ENCODE measurements at places on chromosomes 1 and 21. TPM values are rescaled to one million over a fixed set of nuclear protein-coding genes. Genes with fewer than 3 reads are reported as not detected.

- peaks cover 3% of the 10 kb centered on the region for H3K36me3 ChIP-seq
- peak overlapping the region; percentile 35 for H3K4me3 ChIP-seq
- no peaks in the 10 kb centered on the region for H3K27me3 ChIP-seq
- H3K4me1 ChIP-seq = peaks cover 98% of the 10 kb centered on the region
- H3K27ac ChIP-seq = peak overlapping the region; percentile 95
- DNase-seq = no peak
Measured at GRCh38 chr1:54376430-54377039, 29.7 kb downstream of the SSBP3 start.

The TCHHL1 gene
- not detected for total RNA-seq

DNA sequence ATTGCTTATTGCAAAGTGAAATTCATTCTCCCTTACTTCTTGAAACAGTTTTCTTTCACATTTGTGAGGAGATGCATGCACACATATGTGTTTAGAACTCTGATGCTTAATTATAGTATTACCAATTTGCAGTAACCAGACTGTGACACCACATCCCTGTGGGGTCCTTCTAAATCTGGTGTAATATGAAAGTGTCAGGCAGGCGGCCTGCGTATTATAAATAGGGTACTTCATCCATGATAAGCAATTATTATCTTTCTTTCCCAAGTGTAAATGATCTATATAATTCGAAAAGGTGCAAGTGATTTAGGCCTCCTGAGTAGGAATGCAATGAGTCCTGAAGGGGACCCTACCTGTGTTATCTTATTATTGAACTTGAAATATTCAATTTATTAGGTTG, 876 bp downstream of the EFCAB7 start:
- H3K27me3 ChIP-seq = no peaks in the 10 kb centered on the region
- DNase-seq = no peak
- no peak overlapping the region for H3K27ac ChIP-seq
- H3K36me3 ChIP-seq = no peaks in the 10 kb centered on the region
- peak overlapping the region; percentile 95 for H3K4me3 ChIP-seq

The RGS8 gene
- 0.07 TPM for total RNA-seq

DNA sequence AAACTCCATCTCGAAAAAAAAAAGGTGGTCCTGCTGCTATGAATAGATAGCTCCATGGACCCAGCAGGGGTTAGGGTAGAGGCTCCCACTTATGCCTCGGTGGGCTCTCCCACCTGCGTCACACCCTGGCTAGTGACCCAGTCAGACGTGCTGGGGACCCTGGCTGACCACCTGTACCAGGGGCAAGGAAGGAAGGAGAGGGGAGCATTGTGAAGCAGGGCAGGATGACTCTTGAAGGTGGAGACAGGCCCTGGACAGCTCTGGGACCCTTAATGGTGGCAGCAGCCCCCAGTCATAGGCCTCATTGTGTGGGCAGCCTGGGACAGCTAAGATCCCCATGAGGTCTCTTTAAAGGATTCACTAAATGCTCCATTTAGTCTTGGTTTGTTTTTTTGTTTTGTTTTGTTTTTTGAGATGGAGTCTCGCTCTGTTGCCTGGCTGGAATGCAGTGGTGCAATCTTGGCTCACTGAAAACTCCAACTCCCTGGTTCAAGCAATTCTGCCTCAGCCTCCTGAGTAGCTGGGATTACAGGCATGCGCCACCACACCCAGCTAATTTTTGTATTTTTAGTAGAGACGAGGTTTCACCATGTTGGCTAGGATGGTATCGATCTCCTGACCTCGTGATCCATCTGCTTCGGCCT, 10.4 kb upstream of the SNAPIN start:
- H3K36me3 ChIP-seq = peaks cover 29% of the 10 kb centered on the region
- H3K4me3 ChIP-seq = no peak overlapping the region
- peaks cover 8% of the 10 kb centered on the region for H3K4me1 ChIP-seq
- H3K27ac ChIP-seq = peak overlapping the region; percentile 64
- H3K27me3 ChIP-seq = no peaks in the 10 kb centered on the region

DNA sequence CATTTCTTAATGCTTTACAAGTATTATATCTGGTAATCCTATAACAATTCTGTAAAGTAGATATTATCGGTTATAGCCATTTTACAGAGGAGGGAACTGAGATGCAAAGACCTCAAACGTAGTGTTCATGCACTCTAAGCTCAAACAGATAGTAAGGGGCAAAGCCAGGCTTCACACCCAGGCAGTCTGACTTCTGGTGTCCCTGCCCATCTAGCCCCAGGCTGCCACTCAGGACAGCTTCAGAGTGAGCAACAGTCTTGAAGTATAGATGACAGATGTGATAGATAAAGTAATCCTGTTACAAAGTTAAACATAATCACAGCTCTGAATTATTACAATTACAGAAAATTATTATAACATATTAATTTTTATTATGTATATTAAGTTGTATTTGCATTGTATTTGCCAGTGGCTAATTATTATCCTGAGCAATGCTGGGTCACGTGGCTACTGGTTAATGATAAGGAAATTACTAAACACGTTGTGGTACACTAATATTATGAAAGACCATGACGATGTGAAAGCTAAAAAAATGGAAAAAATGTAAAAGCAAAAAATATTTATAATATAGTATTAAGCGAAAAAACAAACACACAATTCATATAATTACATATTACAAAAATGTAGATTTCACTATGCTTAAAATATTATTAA, 6.1 kb upstream of the TRAF3IP3 start:
- DNase-seq = no peak
- peaks cover 10% of the 10 kb centered on the region for H3K4me1 ChIP-seq
- H3K27me3 ChIP-seq = peaks cover 21% of the 10 kb centered on the region
- H3K36me3 ChIP-seq = no peaks in the 10 kb centered on the region
- no peak overlapping the region for H3K27ac ChIP-seq

- H3K4me1 ChIP-seq = peaks cover 49% of the 10 kb centered on the region
- H3K4me3 ChIP-seq = no peak overlapping the region
- no peaks in the 10 kb centered on the region for H3K27me3 ChIP-seq
- H3K27ac ChIP-seq = no peak overlapping the region
- H3K36me3 ChIP-seq = no peaks in the 10 kb centered on the region
Measured at GRCh38 chr1:38500352-38500751, 359.2 kb downstream of the RRAGC start.

The TAS1R1 gene
- not detected for total RNA-seq

- H3K4me3 ChIP-seq = no peak overlapping the region
- peaks cover 6% of the 10 kb centered on the region for H3K36me3 ChIP-seq
- H3K4me1 ChIP-seq = peaks cover 23% of the 10 kb centered on the region
Measured at GRCh38 chr1:94953746-94954145, 26.8 kb upstream of the CNN3 start.

GRCh38 chr1:82145656-82146055, 344.9 kb downstream of the ADGRL2 start:
- DNase-seq = no peak
- H3K36me3 ChIP-seq = no peaks in the 10 kb centered on the region
- H3K27ac ChIP-seq = no peak overlapping the region
- H3K4me1 ChIP-seq = peaks cover 11% of the 10 kb centered on the region

The EFNA1 gene
- total RNA-seq = 6.5 TPM

- H3K27ac ChIP-seq = peak overlapping the region; percentile 89
- H3K4me3 ChIP-seq = no peak overlapping the region
Measured at GRCh38 chr21:42806509-42807140, 72.7 kb downstream of the WDR4 start.

GRCh38 chr1:107523736-107524135, 382.9 kb downstream of the NTNG1 start:
- DNase-seq = no peak
- H3K4me1 ChIP-seq = peaks cover 24% of the 10 kb centered on the region
- H3K27me3 ChIP-seq = no peaks in the 10 kb centered on the region
- no peak overlapping the region for H3K4me3 ChIP-seq

The LHX8 gene
- total RNA-seq = 0.25 TPM

DNA sequence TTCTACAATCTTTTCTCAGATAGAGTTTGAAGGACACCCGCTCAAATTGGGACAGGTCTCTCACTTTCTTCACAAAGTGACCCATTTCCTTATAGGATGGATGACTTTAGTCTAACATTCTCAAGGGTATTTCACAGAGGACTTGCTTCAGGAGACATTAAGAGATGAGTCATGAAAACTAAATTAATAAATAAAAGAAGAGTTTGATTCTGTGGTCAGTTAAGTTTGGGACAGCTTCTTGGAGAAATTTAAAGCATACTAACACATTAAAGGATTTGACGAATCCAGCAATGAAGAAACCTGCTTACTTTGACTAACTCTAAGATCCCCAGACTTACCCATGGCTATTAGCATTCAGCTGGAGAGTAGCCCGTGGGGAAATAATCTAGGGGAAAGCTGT, 95.6 kb upstream of the RAB3GAP2 start:
- H3K4me3 ChIP-seq = no peak overlapping the region
- peaks cover 54% of the 10 kb centered on the region for H3K4me1 ChIP-seq
- no peak for DNase-seq
- H3K36me3 ChIP-seq = 0 out of 2 replicates have a peak, but pooled peaks cover 3% of the 10 kb centered on the region

The RGS1 gene
- total RNA-seq = 0.22 TPM

- H3K36me3 ChIP-seq = peaks cover 55% of the 10 kb centered on the region
- peaks cover 24% of the 10 kb centered on the region for H3K4me1 ChIP-seq
- no peak overlapping the region for H3K4me3 ChIP-seq
- DNase-seq = no peak
Measured at GRCh38 chr1:233090746-233091494, 140.5 kb downstream of the NTPCR start.

- H3K27me3 ChIP-seq = no peaks in the 10 kb centered on the region
- peaks cover 40% of the 10 kb centered on the region for H3K36me3 ChIP-seq
- H3K27ac ChIP-seq = no peak overlapping the region
- H3K4me1 ChIP-seq = peaks cover 43% of the 10 kb centered on the region
- DNase-seq = no peak
- no peak overlapping the region for H3K4me3 ChIP-seq
Measured at GRCh38 chr1:35888255-35888654, 5.2 kb downstream of the AGO1 start.

The ACTL8 gene
- total RNA-seq = 0.80 TPM

The KANK4 gene
- 0.23 TPM for total RNA-seq

The FHAD1 gene
- total RNA-seq = 2.9 TPM

The PHGDH gene
- 592 TPM for total RNA-seq

DNA sequence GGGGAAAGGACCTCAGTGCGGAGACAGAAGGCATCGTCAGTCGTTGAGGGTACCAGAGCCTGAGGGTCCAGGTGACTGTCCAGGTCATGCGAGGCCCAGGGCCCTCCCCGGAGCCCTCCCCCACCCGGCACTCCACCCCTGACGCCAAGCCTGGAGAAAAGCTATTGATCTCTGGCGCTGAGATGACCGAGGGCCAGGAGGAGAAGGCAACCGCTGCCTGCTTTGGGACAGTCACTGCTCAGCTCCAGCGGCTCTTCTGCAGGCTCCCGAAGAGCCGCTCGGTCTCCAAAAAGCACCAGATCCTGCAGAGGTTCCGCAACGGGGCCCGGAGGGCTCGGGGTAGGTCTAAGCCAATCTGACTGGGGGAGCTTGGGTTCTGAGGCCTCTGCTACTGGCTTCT, 10.9 kb downstream of the RASSF5 start:
- no peaks in the 10 kb centered on the region for H3K36me3 ChIP-seq
- peaks cover 4% of the 10 kb centered on the region for H3K27me3 ChIP-seq
- H3K4me3 ChIP-seq = no peak overlapping the region
- DNase-seq = no peak

- no peak for DNase-seq
- no peaks in the 10 kb centered on the region for H3K36me3 ChIP-seq
- peaks cover 44% of the 10 kb centered on the region for H3K4me1 ChIP-seq
- peaks cover 7% of the 10 kb centered on the region for H3K27me3 ChIP-seq
- no peak overlapping the region for H3K27ac ChIP-seq
Measured at GRCh38 chr1:160103658-160104408, 5.4 kb upstream of the IGSF8 start.

GRCh38 chr1:234624724-234625117, 14.7 kb upstream of the IRF2BP2 start:
- no peak overlapping the region for H3K27ac ChIP-seq
- H3K27me3 ChIP-seq = no peaks in the 10 kb centered on the region
- no peak for DNase-seq
- H3K36me3 ChIP-seq = no peaks in the 10 kb centered on the region

- H3K36me3 ChIP-seq = no peaks in the 10 kb centered on the region
- H3K4me3 ChIP-seq = peak overlapping the region; percentile 93
- no peaks in the 10 kb centered on the region for H3K27me3 ChIP-seq
- peaks cover 46% of the 10 kb centered on the region for H3K4me1 ChIP-seq
- DNase-seq = peak; percentile 89
- H3K27ac ChIP-seq = peak overlapping the region; percentile 99
Measured at GRCh38 chr1:85201340-85202091, 700 bp upstream of the SYDE2 start.

DNA sequence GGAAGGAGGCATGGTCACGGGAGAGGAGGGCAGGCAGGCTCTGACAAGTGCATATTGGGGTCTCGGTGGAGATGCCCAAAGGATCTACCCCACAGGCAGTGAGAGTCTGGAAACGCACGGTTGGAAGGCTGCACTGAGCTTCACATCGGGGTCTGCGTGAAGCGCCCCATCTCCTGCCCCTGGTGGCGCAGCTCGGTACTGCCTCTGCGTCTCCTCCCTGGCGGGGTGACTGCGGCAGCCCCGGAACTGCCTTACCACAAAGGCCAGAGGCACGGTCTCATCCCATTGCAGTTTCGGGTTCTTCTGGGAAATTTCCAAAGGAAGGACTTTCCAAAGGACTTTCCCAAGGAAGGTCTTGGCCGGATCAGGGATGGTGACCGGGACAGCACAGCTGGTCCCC, 69.2 kb upstream of the AJAP1 start:
- H3K4me3 ChIP-seq = no peak overlapping the region
- H3K27ac ChIP-seq = no peak overlapping the region
- H3K4me1 ChIP-seq = no peaks in the 10 kb centered on the region
- peaks cover 87% of the 10 kb centered on the region for H3K36me3 ChIP-seq
- peaks cover 16% of the 10 kb centered on the region for H3K27me3 ChIP-seq

The CFAP141 gene
- not detected for total RNA-seq

- peaks cover under 1% of the 10 kb centered on the region for H3K27me3 ChIP-seq
- H3K4me1 ChIP-seq = peaks cover 21% of the 10 kb centered on the region
- no peak overlapping the region for H3K27ac ChIP-seq
- H3K36me3 ChIP-seq = peaks cover 19% of the 10 kb centered on the region
- no peak overlapping the region for H3K4me3 ChIP-seq
Measured at GRCh38 chr21:35427320-35428000, 378.4 kb upstream of the RUNX1 start.

The FMO2 gene
- total RNA-seq = not detected

GRCh38 chr1:183234660-183235476, 48.8 kb downstream of the LAMC2 start:
- peak overlapping the region; percentile 48 for H3K4me3 ChIP-seq
- peak; percentile 56 for DNase-seq
- H3K36me3 ChIP-seq = no peaks in the 10 kb centered on the region
- H3K4me1 ChIP-seq = peaks cover 38% of the 10 kb centered on the region
- H3K27ac ChIP-seq = peak overlapping the region; percentile 88

The DEPDC1 gene
- 46.0 TPM for total RNA-seq

- H3K27me3 ChIP-seq = no peaks in the 10 kb centered on the region
- H3K4me1 ChIP-seq = no peaks in the 10 kb centered on the region
- peak overlapping the region; percentile 46 for H3K27ac ChIP-seq
Measured at GRCh38 chr1:10106756-10107475, 74.2 kb downstream of the UBE4B start.
